ENCODE measurements at places on chromosomes 16 and 17.

DNA sequence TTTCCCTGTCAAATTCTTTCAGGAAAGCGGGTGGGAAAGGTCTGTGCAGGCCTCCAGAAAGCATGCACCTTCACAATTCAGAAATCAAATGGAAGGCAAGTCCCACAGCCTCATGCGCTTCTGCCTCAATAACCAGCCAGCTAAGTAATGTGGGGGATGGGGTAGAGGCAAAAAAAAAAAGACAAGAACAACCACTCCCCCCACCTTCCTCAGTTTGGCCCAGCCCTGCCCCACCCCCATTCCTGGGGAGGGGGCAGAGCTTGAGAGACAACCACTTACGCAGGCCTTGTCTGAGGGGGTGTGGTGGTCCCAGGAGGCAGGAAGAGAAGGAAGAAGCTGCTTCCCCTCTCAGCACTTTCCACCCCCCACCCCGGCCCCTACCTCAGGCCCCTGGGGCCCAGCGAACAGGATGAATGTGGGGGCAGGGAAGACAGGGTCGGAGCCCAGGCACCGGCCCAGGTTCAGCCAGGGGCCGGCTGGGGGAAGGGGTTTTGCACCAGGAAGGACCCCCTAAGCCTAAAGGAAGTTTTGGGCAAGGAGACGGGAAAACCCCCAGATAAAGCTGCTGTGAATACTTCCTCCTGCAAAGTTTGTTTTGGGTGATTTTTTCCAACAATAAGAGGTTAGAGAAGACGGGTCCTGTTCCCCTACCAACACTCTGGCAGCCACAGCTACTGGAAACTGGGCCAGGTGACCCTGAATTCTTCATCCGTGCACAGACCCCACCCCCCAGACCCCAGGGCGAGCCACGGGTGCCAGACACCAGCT lies 1.2 kb downstream of the JUP start:
- H3K36me3 ChIP-seq = no peaks in the 10 kb centered on the region
- peaks cover 6% of the 10 kb centered on the region for H3K4me1 ChIP-seq

- peaks cover 17% of the 10 kb centered on the region for H3K4me1 ChIP-seq
- no peaks in the 10 kb centered on the region for H3K36me3 ChIP-seq
- no peak overlapping the region for H3K27ac ChIP-seq
- peak; percentile 92 for DNase-seq
- H3K27me3 ChIP-seq = peaks cover 79% of the 10 kb centered on the region
- no peak overlapping the region for H3K4me3 ChIP-seq
These were observed 5.1 kb upstream of the FOXL1 start for GRCh38 chr16:86573215-86573614.

GRCh38 chr16:30649725-30650368 lies 913 bp upstream of the PRR14 start:
- no peaks in the 10 kb centered on the region for H3K36me3 ChIP-seq
- H3K4me3 ChIP-seq = no peak overlapping the region
- no peak for DNase-seq
- H3K4me1 ChIP-seq = peaks cover 2% of the 10 kb centered on the region
- H3K27ac ChIP-seq = no peak overlapping the region
- H3K27me3 ChIP-seq = no peaks in the 10 kb centered on the region

- H3K36me3 ChIP-seq = no peaks in the 10 kb centered on the region
- no peak overlapping the region for H3K4me3 ChIP-seq
- H3K27ac ChIP-seq = no peak overlapping the region
These were observed 19.6 kb upstream of the EEF2K start for GRCh38 chr16:22186517-22186916.

DNA sequence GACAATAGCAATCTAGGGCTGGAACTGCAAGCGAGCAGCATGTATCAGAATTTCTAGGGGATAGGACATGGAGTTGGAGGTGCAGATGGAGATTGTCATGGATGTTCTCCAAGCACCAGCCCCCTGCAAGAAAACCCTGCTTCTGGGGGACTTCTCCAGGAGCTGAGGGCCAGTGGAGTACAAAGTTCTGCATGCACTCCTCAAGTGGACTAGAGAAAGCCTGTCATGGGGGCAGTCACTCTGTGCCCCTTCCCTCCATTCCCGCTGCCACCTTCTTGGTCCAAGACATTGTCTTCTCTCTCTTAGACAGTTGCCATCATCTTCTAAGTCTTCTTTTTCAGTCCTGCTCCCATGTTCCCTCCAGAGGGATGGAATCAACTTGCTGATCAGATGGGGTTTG lies 87.9 kb downstream of the AIPL1 start:
- no peak overlapping the region for H3K27ac ChIP-seq
- no peaks in the 10 kb centered on the region for H3K27me3 ChIP-seq
- DNase-seq = no peak
- no peak overlapping the region for H3K4me3 ChIP-seq
- H3K36me3 ChIP-seq = no peaks in the 10 kb centered on the region

DNA sequence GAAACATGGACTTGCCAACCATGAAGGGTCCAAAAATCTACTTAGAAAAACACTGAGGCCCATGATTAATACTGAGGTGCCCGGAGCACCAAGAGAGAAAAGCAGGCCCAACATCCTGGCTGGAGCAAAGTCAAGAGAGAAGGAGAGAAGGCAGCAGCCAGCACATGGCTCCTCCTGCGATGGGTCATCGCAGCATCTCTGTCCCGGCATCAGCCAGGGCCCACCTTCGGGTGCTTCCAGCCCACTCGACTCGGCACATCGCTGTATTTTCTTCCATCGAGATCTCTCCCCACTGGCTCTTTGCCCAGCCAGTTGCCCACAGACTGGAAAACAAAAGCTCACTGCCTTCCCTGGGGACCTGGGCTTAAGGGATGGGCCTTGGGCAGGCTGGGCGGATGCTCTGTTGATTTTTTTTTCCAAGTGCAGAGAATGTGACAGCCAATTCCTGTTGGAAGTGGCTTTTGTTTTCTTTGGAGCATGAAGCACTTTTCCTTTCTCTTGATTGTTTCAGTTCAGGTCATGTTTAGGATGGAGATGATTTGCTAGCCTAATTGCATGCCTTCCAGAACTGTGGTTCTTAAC lies 58.1 kb downstream of the CYB5B start:
- no peak overlapping the region for H3K4me3 ChIP-seq
- no peak overlapping the region for H3K27ac ChIP-seq
- H3K4me1 ChIP-seq = no peaks in the 10 kb centered on the region
- no peak for DNase-seq
- H3K27me3 ChIP-seq = no peaks in the 10 kb centered on the region

DNA sequence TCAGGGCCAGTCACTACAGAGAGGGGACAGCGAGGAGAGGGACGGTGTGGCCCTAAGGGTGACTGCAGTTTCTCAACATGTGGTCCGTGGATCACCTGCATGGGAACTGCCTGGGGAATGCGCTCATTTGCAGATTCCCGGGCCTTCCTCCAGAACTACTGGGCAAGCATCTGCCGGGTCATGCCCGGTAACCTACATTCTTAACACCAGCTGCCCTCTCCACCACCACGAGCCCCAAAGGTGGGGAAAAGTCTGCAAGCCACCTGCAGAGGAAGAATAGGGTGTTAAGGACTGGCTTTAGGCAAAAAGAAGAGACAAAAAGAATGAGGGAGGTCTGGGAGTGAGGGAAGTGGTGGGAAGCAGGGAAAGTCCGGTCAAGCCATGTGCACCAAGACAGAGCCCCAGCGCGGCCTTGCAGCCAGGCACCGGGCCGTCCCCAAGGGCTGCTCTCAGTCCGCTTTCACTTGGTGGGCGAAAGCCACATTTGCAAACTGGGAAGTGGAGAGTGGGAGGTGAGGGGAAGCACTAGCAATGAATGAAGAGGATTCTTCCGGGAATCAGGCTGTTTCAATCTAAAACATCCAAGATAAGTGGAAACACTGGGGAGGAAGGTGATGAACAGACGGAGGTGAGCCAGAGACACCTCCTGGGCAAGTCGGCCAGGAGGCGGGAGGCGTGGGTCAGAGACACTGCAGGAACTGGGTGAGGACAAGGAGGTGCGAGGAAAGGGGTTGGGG lies 70.3 kb downstream of the N4BP1 start:
- DNase-seq = peak; percentile 28
- H3K4me1 ChIP-seq = no peaks in the 10 kb centered on the region
- peaks cover 2% of the 10 kb centered on the region for H3K36me3 ChIP-seq
- no peak overlapping the region for H3K4me3 ChIP-seq
- H3K27me3 ChIP-seq = no peaks in the 10 kb centered on the region

DNA sequence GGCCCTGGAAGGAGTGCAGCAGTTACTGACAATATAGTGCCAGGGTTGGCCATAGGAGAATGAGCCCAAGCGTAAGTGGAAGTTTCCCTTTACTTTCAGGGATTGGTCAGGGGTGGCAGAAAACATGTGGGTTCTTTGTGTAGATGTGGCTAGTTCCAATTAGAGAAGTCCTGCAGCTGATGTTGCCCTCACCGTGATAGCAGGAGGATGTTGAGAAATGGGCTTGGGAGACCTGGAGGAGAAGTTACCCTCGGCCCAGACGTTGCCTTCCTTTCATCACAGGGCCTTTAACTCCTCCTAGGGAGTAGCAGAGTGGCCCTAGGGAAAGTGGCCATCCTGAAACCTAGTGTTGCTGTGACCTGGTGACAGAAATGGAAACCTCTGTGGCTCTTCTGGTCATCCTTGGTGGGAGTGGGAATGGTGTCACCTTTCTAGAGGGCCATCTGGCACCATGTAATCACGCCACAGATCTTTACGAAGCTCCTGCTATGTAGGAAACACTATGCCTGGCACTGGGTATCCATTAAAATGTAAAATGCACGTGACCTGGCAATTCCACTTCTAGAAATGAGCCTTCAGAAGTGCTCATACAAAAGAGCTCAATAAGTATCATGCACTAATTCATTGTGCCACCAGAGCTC lies 6.7 kb downstream of the TMEM92 start:
- peaks cover 19% of the 10 kb centered on the region for H3K4me1 ChIP-seq
- no peak overlapping the region for H3K27ac ChIP-seq
- no peaks in the 10 kb centered on the region for H3K36me3 ChIP-seq
- no peak for DNase-seq
- H3K27me3 ChIP-seq = no peaks in the 10 kb centered on the region

- no peaks in the 10 kb centered on the region for H3K36me3 ChIP-seq
- no peaks in the 10 kb centered on the region for H3K27me3 ChIP-seq
- peaks cover under 1% of the 10 kb centered on the region for H3K4me1 ChIP-seq
- H3K27ac ChIP-seq = no peak overlapping the region
These were observed 22.6 kb downstream of the TPSD1 start for GRCh38 chr16:1278477-1278876.

DNA sequence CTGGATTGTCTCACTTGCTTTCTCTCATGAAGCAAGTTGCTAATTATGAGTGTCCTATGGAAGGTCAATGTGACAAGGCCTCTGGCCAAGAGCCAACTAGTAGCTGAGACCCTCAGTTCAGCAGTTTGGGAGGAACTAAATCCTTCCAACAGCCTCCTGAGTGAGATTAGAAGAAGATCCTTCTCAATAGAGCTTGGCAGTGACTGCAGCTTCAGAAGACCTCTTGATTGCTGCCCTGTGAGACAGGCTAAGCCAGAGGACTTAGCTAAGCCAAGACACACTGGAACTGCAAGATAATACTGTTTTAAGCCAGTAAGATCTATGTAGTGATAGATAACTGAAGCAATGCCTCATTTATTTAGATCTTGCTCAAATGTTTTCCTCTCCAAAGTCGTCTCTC lies 34.3 kb downstream of the PCTP start:
- H3K4me3 ChIP-seq = no peak overlapping the region
- peak overlapping the region; percentile 17 for H3K27ac ChIP-seq
- no peaks in the 10 kb centered on the region for H3K36me3 ChIP-seq
- H3K4me1 ChIP-seq = no peaks in the 10 kb centered on the region
- no peak for DNase-seq
- H3K27me3 ChIP-seq = no peaks in the 10 kb centered on the region

GRCh38 chr16:64098451-64098850 lies 1023.4 kb downstream of the CDH11 start:
- DNase-seq = no peak
- H3K36me3 ChIP-seq = no peaks in the 10 kb centered on the region
- H3K4me1 ChIP-seq = no peaks in the 10 kb centered on the region
- no peak overlapping the region for H3K27ac ChIP-seq
- no peaks in the 10 kb centered on the region for H3K27me3 ChIP-seq
- H3K4me3 ChIP-seq = no peak overlapping the region

GRCh38 chr17:57551321-57552079 lies 193.6 kb downstream of the CCDC182 start:
- H3K4me1 ChIP-seq = peaks cover 26% of the 10 kb centered on the region
- no peak overlapping the region for H3K27ac ChIP-seq
- H3K4me3 ChIP-seq = no peak overlapping the region

DNA sequence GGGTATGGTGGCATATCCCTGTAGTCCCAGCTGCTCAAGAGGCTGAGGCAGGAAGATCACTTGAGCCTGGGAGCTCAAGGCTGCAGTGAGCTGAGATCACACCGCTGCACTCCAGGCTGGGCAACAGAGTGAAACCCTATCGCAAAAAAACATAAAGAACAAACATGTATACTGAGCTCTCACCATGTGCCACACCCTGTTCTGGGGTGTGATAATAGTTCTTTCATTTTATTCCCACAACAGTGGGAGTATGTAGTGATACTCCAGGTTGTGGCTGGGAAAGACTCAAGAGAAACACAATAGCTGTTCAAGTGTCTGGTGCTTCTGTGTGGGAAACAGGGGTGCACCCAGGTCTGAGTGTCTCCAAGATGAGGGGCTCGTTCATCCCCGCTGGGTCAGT lies 90.7 kb downstream of the SOCS1 start:
- no peak overlapping the region for H3K27ac ChIP-seq
- no peaks in the 10 kb centered on the region for H3K27me3 ChIP-seq
- no peaks in the 10 kb centered on the region for H3K36me3 ChIP-seq
- H3K4me1 ChIP-seq = peaks cover 2% of the 10 kb centered on the region
- no peak for DNase-seq

GRCh38 chr16:78220571-78220970 lies 121.1 kb downstream of the WWOX start:
- H3K4me3 ChIP-seq = no peak overlapping the region
- H3K27me3 ChIP-seq = no peaks in the 10 kb centered on the region
- no peak for DNase-seq
- H3K4me1 ChIP-seq = no peaks in the 10 kb centered on the region
- no peak overlapping the region for H3K27ac ChIP-seq

DNA sequence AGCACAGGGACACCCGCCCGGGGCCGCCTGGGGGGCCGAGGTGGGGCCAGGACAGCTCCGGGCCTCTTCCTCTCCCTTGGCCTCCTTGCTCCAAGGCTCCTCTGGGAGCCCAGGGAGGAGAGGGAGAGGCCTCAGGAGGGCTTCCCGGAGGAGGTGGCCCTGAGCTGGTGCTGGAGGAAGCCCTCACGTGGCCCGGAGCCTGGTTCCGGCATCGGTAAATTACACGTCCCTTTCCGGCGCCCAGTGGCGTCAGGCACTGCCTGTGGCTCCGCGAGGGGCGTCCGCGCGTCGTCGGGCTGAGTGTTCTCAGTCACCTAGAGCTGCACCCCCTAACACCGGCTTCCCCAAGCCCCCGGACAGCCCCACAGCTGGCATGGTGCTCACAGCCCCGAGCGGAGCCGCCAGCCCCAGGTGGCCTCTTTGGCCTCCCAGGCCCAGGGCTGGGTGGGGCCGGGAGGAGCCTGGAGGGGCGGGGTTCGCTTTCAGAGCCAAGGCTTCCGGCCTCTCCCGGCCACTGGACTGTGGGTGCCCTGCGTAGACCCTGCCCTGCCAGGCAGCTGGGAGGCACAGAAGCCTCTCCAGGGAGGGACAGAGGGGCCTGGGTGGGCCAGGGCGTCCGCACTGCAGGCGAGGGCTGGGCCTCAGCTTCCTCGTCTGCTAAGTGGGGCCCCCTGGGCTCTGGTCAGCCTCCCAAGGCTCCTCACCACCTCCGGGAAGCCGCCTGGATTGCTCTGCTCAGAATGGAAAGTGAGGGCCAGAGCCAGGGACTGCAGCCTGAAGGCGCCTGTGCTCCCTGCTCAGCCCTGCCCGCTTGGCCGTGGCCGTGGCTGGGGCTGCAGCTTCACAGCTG lies 27.9 kb upstream of the SSTR5 start:
- no peaks in the 10 kb centered on the region for H3K36me3 ChIP-seq
- no peak overlapping the region for H3K27ac ChIP-seq
- H3K4me3 ChIP-seq = no peak overlapping the region
- DNase-seq = no peak
- no peaks in the 10 kb centered on the region for H3K27me3 ChIP-seq

- no peaks in the 10 kb centered on the region for H3K36me3 ChIP-seq
- no peak for DNase-seq
- H3K4me3 ChIP-seq = no peak overlapping the region
- peaks cover 4% of the 10 kb centered on the region for H3K27me3 ChIP-seq
These were observed 5.4 kb upstream of the PRR35 start for GRCh38 chr16:554640-555365.

Data from mesendoderm (in vitro differentiated cells).